ENCODE measurements at places on chromosomes 1 and 21. TPM values are rescaled to one million over a fixed set of nuclear protein-coding genes. Genes with fewer than 3 reads are reported as not detected.

The TNFRSF18 gene
- not detected for total RNA-seq

DNA sequence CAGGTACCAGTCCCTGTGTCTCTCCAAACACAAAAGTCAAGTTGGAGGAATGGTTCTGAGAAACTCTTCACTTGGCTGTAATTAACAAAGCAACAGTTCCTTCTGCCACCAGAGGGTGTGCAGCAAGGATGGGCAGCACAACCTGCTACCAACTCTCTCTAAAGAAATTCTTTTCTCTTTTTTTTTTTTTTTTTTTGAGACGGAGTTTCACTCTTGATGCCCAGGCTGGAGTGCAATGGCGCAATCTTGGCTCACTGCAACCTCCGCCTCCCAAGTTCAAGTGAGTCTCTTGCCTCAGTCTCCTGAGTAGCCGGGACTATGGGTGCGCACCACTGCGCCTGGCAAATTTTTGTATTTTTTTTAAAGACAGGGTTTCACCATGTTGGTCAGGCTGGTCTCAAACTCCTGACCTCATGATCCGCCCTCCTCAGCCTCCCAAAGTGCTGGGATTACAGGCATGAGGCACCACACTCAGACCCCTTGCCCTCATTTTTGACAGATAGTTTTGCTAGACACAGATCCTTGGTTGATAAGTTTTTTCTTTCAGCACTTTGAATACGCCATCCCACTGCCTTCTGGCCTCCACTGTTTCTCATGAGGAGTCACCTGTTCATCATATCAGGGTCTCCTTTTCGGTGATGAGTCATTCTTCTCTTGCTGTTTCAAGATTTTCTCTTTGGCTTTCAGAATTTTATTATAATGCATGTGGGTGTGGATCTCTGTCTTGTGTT lies 12.1 kb upstream of the DEGS1 start:
- DNase-seq, result no peak

The RASSF5 gene
- total RNA-seq, result 5.6 TPM

DNA sequence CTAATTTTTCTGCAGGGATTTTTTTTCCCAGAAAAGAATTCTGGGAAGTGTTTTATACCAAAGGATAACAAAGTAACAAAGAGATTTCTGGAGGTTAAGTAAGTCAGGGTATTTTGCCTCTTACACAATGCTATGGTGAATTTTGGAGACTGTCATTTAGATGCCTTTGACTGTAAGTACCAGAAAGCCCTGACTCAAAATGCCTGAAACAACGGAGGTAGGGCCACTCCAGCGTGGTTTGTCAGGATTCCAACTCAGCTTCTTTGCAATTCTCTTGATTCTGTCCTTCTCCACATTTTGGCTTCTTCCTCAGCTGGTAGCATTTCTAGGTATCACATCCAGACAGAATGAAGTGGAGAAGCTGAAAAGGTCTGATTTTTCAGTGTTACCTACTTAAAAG lies 106.5 kb downstream of the UCHL5 start:
- DNase-seq, result no peak

The LDLRAP1 gene
- 12.9 TPM for total RNA-seq

The JTB gene
- total RNA-seq, result 75.9 TPM

DNA sequence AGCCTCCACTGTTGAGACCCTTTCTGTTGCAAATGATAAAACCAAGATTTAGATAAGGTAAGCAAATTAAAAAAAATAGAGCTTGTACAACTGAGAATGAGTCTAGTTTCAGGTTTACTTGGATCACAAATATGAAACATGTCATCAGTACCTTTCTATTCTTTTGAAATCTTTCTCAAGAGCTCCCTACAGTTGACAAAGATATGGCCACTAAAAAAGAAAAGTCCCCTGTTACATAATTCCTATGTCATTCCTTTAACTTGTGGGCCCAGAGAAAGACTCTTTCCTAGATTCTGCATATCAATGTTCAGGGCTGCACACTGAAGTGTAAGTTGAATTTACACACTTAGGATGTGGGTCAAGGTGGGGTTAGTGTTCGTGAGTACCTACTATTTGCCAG lies 168.1 kb downstream of the PLA2G4A start:
- DNase-seq, result no peak

The CYP4X1 gene
- total RNA-seq, result 1.9 TPM

DNA sequence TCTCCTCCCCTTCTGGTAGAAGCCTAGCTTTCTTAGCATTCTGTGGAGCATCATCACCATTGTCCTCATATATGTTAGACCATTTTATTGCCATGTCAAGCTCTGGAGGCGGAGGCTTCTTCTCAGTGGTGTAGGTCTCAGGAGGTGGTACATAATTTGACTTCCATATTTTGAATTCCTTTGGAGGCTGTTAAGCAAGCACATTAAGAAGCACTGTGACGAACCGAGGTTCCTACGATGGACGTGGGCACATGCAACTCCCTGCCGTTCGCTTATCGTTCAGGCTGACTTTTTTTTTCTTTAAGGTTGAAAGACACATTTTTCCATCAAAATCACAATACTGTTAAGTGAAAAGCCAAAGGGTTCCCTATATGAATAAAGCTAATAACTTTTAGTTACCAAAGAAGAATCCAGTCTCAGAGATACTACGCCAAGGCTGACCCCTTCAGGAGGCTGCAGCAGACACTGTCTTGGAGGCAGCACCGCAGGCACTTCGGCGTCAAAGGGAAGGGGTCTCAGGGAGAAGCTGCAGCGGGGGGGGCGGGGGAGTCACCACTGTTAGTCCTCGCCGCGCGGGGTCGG lies 835 bp downstream of the C1orf52 start:
- DNase-seq, result no peak

- DNase-seq, result peak; percentile 29
Measured at GRCh38 chr1:94734963-94735901, 84.9 kb upstream of the SLC44A3 start.

DNA sequence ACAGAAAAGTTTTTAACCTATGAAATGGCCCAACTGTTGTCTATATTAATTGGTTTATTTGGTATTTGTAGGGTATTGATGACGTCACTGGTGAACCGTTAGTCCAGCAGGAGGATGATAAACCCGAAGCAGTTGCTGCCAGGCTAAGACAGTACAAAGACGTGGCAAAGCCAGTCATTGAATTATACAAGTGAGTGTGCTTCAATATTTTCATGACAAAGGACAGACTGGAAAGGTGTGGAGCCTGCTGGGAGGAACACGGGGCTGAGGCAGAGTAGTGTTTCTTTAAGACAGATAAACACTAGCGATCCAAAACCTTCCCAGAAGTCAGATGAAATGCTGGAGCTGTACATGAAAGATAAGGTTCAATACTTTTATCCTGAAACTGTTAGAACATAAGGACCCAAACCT lies 76.7 kb downstream of the AK4 start:
- no peak for DNase-seq

The RNU1-4 gene
- 5,242 TPM for total RNA-seq

The C1orf141 gene
- total RNA-seq, result not detected

- DNase-seq, result no peak
Measured at GRCh38 chr1:33305816-33306652, 14.9 kb downstream of the A3GALT2 start.

- no peak for DNase-seq
Measured at GRCh38 chr1:67371681-67372080, 58.5 kb downstream of the SERBP1 start.

GRCh38 chr1:7219031-7219430 lies 433.8 kb downstream of the CAMTA1 start:
- DNase-seq, result no peak

The FAM151A gene
- total RNA-seq, result 1.1 TPM

The PCP4 gene
- total RNA-seq, result 3.2 TPM

GRCh38 chr1:155093911-155094621 lies 15.4 kb downstream of the EFNA3 start:
- peak; percentile 40 for DNase-seq

DNA sequence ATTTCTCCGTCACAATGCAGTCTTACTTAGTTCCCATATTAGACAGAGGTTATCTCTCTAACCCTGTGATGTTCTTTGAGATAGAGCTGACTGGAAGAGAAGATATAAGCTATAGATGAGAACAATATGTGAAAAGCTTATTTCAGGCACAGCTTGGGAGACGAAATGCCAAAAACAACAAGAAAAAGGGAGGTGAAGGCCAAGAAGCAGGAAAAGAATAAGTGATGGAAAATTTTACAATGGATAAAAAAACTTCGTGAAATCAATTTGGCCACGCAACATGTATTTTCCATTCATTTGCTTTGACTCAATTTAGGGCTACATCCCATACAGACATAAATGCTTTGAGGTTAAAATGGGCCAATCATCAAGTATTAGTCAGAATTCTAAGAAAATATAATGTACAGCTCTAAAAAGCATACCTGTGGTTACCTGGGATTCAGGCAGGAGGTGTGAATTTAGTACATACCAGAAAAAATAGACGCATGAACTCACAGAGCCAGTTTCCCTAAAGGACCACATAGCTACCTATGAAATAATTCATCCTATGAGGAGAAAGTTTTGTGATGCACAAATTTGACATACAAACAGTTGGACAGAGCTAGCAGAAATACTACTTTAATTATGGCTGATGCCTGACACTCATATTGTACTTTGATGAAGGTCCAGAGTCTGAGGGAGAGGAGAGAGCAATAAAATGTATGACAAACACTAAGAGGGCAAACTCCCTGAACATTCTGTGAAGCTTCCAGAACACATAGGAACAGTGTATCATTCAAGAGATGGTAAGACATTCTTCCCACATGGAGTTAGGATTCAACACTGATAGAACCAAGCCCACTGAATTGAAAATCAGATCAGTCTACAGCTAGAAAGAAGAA lies 12.1 kb downstream of the RGS1 start:
- DNase-seq, result no peak

- no peak for DNase-seq
Measured at GRCh38 chr1:39567302-39567701, 9.3 kb downstream of the PABPC4 start.

GRCh38 chr1:1281533-1282321 lies 1.5 kb downstream of the SCNN1D start:
- peak; percentile 77 for DNase-seq

- peak; percentile 59 for DNase-seq
Measured at GRCh38 chr1:168085401-168085872, 51.3 kb downstream of the GPR161 start.

The ADORA1 gene
- 9.2 TPM for total RNA-seq

GRCh38 chr21:36250423-36251075 lies 69.4 kb upstream of the MORC3 start:
- DNase-seq, result no peak

DNA sequence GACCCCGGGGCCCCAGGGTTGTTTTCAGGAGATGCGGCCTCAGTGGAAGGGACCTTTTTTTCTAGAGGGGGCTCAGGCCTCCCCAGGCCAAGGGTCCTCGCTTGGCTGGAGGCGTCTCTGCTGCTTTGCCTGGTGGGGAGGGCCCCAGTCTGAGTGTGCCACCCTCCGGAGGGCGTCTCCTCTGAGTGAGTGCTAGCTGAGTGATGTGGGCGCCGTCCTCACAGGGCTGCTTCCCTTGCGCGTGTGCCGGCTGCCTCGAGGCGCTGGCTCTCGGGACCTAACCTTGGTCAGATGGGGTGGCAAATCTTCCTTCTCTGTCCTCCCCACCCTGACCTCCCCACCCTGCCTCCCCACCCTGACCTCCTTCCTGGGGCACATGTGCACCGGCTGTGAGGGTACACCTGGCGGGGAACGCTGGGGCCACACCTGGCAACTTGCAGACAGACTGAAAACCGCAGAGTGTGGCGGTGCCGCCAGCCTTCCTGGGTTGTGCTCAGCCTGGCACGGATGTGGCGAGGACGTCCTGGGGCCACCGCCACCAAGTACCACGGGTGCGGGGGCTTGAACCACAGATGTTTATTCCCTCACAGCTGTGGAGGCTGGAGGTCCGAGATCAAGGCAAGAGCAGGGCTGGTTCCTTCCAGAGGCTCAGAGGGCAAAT lies 93.0 kb upstream of the TTC34 start:
- no peak for DNase-seq

- DNase-seq, result no peak
Measured at GRCh38 chr1:56200896-56201295, 378.5 kb downstream of the PLPP3 start.

- no peak for DNase-seq
Measured at GRCh38 chr1:77546890-77547289, 135.6 kb downstream of the ZZZ3 start.

DNA sequence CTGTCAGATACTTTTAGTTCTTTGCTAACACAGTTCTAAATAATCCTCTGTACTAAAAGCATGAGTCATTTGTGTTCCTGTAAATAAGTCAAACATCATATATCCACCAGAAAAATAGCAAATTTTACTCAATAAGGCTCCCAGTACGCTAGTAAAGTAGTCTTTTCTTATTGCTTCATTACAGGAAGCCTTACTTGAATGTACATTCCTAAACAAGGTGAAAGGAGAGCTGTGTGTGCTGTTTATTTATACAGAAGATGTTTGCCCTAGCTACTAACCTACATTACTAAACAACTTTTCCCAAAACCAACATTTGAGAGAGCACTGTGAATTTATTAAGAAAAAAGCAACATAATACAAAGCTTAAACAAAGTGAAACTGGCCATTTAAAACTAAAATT lies 52.0 kb downstream of the ZNHIT6 start:
- no peak for DNase-seq

DNA sequence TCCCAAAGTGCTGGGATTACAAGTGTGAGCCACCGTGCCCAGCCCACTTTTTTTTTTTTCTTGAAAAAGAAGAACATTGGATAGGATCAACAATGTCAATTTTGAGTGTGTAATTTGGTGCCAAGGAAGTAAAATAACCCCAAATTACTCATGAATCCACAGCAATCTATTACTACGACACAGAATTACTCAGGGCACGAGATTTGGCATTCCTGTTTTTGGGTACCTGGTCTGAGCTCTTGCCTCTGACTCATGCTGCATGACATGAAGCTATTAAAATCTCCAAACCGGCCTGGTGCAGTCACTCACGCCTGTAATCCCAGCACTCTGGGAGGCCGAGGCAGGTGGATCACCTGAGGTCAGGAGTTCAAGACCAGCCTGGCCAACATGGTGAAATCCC lies 10.4 kb downstream of the RNF19B start:
- no peak for DNase-seq

The PPP1R8 gene
- 26.6 TPM for total RNA-seq

DNA sequence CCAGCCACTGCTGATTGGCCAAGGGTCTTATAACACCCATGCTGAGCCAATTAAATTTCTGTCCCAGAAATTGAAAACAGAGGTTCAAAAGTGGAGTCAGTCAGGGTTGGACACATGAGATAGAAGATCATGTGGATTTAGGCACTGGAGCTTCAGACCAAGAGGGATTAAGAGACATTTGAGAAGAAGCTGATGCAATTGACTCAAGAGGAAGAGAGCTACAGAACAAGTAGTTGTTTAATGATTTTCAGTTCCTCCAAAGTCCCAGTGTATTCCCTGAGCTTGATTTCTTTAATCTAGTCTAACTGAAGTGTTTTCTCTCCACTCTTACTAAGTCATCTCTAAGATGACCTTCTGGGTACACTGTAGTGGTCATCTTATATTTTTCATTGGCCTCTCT lies 227.1 kb downstream of the DUSP10 start:
- no peak for DNase-seq

GRCh38 chr1:68358439-68358838 lies 91.3 kb downstream of the RPE65 start:
- no peak for DNase-seq

The PLEKHN1 gene
- not detected for total RNA-seq

- no peak for DNase-seq
Measured at GRCh38 chr1:18292531-18292930, 184.9 kb downstream of the IGSF21 start.

Measured in heart right ventricle (tissue), 16 donors.